ENCODE measurements at places on chromosomes 2 and 18.
A peak's percentile ranks its signal among the peaks of the same experiment; 100 is the strongest.

DNA sequence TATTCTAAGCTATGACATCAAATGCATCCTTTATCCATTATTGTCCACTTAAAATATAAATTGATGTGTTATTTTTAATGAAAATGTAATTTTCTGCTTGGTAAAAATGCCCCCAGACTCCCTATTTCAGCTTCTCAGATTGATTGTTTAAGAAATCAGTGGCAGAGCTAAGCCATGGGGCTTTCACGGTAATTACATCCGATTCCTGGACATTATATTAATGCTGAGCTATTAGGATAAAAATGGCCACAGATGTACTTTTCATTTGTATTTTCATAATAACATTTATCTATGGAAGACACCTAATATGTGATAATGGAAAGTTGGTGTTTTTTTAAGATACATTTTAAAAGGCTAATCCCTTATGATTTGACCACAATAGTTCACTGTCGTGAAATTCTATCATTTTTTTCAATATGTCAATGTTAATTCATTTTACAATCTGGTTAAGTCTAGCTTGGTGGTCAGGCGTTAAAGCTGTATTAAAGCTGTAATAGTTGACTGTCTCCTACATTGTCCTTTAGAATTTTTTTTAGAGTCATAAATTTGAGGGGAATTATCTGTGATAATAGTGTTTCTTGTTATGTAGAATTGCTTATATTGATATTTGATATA is 229.0 kb upstream of the UBE2E3 start:
- no peak for DNase-seq

- no peak for DNase-seq
These were observed 11.6 kb downstream of the TRIB2 start for GRCh38 chr2:12728221-12728777.

GRCh38 chr2:162475661-162476060 is 131.7 kb downstream of the GCA start:
- no peak for DNase-seq

GRCh38 chr2:40127146-40127545 is 324.7 kb downstream of the SLC8A1 start:
- no peak for DNase-seq

- DNase-seq, result peak; percentile 45
These were observed 63.6 kb upstream of the CAVIN2 start for GRCh38 chr2:191910518-191910917.

- DNase-seq, result peak; percentile 72
These were observed 7.8 kb downstream of the CCDC85A start for GRCh38 chr2:56191617-56192016.

- DNase-seq, result no peak
These were observed 214.3 kb upstream of the NXPH2 start for GRCh38 chr2:138994502-138994901.

- DNase-seq, result no peak
These were observed 239.4 kb downstream of the CDH7 start for GRCh38 chr18:65990174-65990690.

DNA sequence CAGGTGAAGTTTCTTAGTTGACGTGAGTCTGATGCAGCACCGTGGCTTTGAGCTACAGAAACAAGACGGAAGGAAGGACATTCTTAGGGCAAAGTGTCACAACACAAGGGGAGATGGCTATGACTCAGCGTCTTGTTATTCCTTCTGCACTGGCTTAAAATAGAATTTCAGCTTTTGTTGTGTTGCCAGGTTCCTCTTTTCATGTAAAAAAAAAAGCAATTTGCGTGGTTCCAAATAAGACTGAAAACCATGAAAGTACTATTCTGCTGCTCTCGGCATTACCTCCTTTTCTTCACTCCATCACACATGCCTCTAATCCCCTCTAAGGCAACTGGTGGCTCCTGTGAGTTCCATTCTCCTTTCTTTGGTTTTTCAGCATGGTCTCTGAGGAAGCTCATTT is 150.1 kb downstream of the ANTXR1 start:
- DNase-seq, result peak; percentile 73

GRCh38 chr18:28065031-28065792 is 111.7 kb downstream of the CDH2 start:
- peak; percentile 11 for DNase-seq

DNA sequence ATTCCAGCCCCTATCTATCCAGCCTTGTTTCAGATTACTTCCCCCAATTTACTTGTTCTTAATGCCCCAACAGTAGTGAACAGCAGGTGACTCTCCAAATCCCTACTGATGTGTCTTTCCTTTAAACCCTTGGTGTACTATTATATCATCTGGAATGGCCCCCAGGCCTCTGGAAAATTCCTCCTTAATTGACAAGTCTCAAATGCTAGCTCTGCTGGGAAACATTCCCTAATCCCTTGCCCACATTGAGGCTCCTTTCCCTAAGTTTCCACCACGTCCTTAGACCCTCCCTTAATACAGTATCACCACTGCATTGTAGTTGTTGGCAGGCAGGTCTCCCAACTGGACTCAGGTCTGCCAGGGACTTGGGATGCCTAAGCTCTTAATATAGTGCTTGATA is 41.0 kb downstream of the MYO3B start:
- DNase-seq, result no peak

DNA sequence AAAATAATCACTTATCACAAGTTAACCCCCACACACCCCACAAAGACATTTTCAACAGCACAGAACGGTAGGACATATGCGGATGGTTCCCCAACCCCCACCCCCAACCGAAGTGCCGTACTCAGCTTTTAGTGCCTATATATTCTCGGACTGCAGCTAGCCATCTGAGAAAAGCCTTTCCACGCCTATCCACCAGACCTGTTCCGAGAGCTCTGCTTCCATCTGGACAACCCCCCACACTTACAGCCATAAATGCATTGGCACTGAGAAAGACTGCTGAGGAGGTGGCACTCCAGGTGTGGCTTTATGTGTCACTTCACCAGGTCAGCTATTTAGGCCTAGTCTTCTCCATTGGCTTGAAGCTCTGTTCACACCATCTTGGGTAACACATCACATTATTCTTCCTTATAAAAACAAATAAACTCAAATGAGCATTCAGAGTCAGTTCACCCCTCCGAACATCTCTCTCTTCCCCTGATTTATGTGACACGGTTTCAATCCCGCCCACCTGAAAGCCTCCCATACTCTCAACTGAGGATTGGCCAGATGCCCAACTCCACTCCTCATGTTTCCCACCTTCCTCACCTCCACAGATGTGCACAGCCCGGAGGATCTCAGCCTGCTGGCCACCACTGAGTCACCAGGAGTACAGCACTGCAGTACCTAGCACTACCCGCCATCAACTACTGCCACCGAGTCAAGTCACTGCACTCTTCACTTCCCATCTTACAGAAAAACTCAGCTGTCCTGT is 127.4 kb downstream of the CACNB4 start:
- DNase-seq, result no peak

GRCh38 chr2:98459496-98460175 is 15.0 kb downstream of the INPP4A start:
- no peak for DNase-seq

- no peak for DNase-seq
These were observed 91.0 kb downstream of the PLB1 start for GRCh38 chr2:28586867-28587266.

DNA sequence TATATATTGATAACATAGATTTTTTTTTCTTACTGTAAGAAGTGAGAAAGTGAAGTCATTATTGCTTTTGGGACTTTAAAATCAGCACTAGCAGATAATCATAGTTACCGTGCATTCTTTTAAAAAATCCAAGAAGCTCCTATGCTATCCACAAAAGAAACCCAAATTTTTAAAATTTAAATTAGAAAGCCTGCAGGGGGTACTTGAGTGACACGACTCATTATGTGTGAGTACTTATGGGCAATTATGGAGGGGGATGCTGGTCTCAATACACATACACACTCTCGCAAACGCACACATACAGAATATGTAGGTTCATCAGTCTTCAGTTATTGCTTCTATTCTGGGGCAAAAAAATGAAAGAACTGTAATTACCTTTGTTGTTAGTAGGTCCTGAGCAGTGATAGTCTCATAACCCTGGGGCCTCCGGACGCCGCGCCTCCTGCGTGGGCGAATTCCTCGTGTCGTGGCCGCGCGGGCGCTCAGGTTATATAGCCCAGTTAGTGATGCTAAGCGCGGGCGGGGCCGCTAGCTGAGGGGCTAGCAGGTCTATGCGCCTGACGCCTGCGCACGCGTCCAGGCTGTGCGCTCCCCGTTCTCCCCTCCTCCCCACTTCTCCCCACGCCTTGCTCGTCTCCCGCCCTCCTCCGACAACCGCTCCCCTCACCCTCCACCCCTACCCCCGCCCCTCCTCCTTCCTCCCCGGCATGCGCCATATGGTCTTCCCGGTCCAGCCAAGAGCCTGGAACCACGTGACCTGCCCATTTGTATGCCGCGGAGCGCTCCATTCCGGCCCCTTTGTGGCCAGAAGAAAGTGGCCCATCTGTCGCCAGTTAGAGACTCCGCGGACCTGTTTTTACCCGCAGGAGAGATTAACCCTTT is at the start of gene NEUROD1:
Gene NEUROD1, minus strand, starts transcription at position 463 of the 882 bp plus-strand sequence. CDS start 1,657 bp downstream, outside the sequence.
- DNase-seq, result no peak

DNA sequence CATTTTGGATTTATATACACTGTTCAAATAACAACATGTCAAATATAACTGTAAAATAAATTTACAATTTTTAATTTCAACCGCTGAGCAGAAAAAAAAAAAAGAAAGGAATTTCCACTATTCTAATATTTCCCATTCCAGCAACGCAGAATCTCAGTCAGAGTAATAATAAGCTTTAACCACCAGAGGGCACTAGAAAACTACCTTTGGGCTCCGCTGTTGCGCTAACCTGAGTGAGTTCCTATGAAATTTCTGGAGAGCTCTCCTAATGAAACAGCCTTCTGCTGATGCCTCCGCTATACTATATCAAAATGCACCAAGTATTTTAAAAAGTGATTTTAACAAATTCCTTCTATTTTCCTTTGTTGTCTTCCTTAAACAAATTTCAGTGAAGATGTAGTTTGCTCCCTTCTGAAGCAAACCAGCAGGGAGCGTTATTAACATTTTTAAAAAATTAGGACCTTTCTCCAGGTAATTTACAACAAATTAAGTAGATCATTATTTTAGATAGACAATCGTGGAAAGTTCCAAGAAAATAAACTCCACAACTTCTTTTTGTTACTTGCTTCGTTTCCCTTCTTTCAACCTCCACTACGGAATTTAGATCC is 23.0 kb downstream of the ERMN start:
- DNase-seq, result peak; percentile 38

DNA sequence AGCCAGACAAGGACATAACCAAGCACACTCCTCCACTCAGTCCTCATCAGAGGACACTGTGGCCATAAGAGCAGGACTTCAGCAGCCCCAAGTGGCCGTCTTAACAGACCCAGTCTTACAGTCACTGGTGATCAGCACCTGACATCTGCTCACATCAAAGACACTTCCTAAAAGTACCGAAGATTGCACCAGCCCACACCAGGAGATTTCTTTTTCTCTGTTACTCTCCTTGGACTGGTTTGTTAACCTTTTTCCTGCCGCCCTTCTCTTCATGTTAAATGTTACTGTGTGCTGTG is 44.1 kb downstream of the MRPS5 start:
- no peak for DNase-seq

- no peak for DNase-seq
These were observed 47.3 kb downstream of the LDLRAD4 start for GRCh38 chr18:13265911-13266217.

- no peak for DNase-seq
These were observed 206.8 kb upstream of the FBXO11 start for GRCh38 chr2:48112911-48113680.

GRCh38 chr2:47724221-47724981 is 58.5 kb upstream of the MSH6 start:
- DNase-seq, result no peak

DNA sequence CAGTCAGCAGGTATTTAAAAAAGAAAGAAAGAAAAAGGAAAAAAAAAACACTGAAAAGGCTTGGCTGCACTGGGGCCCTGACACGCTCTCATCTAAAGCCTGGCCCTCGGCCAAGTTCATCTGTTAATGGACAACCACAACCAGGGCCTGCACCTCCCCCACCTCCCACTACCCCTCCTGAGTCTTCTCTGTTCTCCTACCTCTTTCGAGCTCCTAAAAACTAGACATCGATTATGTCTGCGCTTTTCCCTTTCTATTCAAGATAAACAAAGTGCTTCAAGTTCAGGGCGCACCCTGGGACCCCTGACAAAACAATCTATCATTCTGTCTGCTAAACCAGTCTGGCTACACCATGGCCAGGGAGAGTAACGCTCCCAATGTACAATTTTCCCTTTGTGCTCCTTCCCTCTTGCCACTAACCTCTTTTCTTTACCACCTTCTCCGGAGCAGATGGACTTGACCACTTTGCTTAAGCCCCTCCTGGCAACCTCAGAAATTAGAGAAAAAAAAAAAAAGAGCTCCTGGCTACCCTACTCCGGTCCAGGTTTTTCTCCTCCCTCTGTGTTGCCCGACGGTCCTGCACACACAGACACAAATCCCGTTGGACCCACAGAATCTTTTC is 22.7 kb downstream of the BCL11A start:
- no peak for DNase-seq

GRCh38 chr2:235105821-235106359 is 154.1 kb downstream of the SH3BP4 start:
- no peak for DNase-seq

DNA sequence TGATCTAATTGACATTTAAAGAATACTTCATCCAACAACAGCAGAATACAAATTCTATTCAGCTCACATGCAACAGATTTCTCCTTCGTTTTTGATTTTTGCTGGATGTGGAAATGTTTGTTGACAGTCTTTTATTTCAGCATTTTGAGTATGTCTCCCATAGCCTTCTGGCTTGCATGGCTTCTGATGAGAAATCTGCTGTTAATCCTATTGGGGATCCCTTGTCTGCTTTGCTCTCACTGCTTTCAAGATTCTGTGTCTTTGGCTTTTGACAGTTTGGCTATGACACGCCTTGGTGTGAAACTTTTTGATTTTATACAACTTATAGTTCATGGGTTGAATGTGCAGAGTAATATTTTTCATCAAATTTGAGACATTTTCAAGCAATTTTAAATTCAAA is 44.7 kb downstream of the TRABD2A start:
- no peak for DNase-seq

DNA sequence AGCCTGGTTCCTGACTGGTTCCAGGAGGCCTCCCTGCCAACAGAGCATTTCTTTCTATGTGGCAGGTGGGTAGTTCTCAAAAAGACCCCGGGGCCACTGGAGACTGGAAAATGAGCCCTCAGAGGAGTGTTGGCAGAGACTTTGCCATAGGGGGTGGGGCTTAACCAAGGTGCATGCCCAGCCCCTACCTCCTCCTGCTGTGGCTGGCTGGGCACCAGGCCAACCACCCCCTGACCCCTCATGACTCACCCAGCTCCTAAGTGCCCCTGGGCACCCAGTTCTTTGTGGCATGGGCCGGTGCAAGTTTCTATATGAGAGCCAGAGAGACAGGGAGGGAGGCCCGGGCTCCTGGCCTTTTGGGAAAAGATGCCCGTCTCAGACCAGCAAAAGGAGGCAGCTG is 98.2 kb upstream of the SMAD2 start:
- DNase-seq, result no peak

DNA sequence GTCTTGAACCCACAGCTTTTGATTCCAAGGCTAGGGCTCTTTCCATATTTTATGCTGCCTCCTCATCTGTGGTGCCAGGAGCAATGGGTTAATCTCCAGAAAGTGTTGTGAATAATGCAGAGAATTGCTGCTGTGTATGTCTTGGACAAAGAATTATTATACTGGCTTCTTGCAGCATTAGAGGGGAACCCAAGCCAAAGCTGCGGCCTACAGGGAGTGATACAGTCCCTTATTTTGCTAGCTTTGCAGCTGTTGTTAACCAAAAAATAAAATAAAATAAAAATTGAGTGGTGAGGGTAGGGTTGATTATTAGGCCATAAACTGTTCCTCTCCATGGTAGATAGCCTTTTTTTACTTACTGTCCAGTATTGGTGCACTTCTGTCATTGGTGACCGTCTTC is 16.7 kb downstream of the WIPF1 start:
- no peak for DNase-seq

- no peak for DNase-seq
These were observed 132.1 kb downstream of the STRN start for GRCh38 chr2:36834203-36834602.
